ENCODE measurements at places on chromosomes 12 and 14. TPM values are rescaled to one million over a fixed set of nuclear protein-coding genes. Genes with fewer than 3 reads are reported as not detected.

- no peak for DNase-seq
Measured at GRCh38 chr12:26523708-26524150, 309.3 kb downstream of the ITPR2 start.

GRCh38 chr14:87799400-87799799 is 193.6 kb downstream of the GALC start:
- DNase-seq: no peak

Gene ZFYVE1
- 14.7 TPM for total RNA-seq

- peak; percentile 81 for DNase-seq
Measured at GRCh38 chr14:96204151-96205058, at the start of gene BDKRB2. BDKRB2 (plus strand) TSS chr14:96204839; CDS start chr14:96237108, 32,269 bp downstream.

GRCh38 chr12:51270951-51271518 is 820 bp upstream of the SMAGP start:
- no peak for DNase-seq

Gene HOXC13
- total RNA-seq: 0.11 TPM

GRCh38 chr14:24130717-24131548 is 474 bp downstream of the FITM1 start:
- DNase-seq: no peak

DNA sequence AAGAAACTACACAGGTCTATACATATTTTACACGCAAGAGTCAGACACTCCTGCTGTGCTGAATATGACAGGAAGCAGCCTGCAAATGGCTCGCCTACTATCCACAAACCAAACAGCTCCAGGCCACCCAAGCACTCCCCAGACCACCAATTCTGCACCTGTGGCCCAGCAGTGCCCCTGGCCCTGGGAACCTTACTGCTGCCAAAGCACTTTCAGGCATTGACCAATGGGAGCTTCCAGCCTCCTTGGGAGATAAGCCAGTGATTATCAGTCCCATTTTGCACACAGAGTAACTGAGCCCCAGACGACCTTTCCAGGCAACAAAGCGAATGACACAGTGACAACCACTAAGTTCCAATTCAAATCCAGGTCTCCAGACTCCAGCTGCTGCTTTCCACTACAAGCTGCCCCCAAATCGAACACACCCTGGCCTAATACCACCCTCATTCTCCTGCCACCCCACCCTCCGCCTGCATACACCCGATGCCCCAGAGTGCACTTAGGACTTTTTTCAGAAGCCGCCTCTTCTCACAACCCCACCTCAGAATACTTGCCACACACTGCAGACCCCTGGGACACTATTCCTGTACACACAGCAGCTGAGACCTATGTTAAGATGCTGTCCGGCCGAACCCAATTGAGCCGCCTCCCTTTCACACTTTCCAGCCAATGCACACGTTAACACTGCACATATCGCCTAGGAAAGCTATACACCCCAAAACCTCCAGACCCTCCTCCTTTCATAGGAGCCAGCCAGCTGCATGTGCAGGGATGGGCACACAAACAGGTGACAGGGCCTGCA is 126.1 kb upstream of the PRMT8 start:
- DNase-seq: peak; percentile 27

Gene HNF1A
- not detected for total RNA-seq

Gene SERPINA1
- total RNA-seq: not detected

DNA sequence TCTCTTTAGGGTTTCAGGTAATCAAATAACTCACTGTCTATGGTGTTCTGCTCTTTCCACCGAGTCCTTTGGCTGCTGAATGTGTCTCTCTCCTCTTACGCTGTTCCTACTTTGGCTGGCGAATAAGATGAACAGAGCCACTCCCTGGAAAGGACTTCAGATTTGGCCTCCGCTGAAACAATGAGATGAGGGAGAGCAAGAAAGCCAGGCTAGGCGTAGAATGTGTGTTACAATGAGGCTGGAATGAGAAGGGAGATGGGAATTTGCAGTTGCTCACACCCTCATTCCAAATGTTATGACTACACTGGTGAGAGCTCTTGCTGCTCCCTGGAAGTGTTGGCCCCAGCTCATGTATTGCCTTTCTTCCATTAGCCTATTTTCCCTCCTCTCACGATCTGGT is at the start of gene MFAP5:
MFAP5 (minus strand) TSS at position 234 of the 400 bp plus-strand sequence. CDS start 722 bp downstream, outside the sequence.
- no peak for DNase-seq

DNA sequence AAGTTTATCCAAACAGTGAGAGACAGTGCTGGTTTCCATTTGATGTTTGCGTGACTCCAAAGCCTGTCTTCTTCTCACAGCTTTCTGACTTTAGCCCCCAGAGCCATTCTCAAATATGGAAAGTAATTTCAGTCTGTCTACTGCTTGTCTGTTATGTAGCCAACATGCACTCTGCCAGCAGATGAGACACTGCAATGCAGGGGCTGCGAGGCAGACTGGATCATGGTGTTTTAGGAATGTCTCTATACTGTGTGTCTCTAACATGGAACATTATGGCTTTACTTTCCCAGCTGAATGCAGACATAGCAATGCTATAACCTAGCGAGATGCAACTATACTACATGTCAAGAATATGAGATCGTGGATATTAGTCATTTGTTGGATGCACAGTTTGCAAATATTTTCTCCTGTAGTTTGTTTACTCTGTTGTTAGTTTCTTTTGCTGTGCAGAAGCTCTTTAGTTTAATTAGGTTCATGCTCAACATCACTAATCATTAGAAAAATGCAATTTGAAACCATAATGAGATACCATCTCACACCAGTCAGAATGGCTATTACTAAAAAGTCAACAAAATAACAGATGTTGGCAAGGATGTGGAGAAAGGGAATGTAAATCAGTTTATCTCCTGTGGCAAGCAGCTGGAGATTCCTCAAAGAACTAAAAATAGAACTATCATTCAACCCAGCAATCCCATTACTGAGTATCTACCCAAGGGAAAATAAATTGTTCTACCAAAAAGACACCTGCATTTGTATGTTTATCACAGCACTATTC is 235.8 kb upstream of the TMTC1 start:
- DNase-seq: no peak

GRCh38 chr14:63642656-63643382 is 1.1 kb upstream of the WDR89 start:
- no peak for DNase-seq

- DNase-seq: no peak
Measured at GRCh38 chr14:95057851-95058250, 99.5 kb downstream of the DICER1 start.

- no peak for DNase-seq
Measured at GRCh38 chr12:109139360-109139759, 23.0 kb downstream of the ACACB start.

DNA sequence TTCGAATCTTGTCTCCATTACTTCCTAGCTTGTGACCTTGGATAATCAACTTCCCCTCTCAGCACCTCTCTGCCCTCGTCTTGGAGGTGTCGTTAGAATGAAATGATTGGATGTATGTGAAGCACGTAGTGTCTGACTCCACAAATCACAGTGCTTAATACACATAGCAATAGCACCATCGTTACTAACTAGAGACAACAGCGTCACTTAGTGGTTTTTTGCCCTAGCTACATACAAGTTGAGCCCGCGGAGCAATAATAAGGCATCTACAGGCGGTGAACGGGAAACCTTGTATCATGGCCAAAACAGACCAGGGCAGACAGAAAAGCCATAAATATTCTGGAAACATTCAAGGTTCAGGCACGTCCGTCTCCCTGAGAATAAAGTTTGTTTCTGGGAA is 154.9 kb downstream of the ASCL4 start:
- peak; percentile 68 for DNase-seq

DNA sequence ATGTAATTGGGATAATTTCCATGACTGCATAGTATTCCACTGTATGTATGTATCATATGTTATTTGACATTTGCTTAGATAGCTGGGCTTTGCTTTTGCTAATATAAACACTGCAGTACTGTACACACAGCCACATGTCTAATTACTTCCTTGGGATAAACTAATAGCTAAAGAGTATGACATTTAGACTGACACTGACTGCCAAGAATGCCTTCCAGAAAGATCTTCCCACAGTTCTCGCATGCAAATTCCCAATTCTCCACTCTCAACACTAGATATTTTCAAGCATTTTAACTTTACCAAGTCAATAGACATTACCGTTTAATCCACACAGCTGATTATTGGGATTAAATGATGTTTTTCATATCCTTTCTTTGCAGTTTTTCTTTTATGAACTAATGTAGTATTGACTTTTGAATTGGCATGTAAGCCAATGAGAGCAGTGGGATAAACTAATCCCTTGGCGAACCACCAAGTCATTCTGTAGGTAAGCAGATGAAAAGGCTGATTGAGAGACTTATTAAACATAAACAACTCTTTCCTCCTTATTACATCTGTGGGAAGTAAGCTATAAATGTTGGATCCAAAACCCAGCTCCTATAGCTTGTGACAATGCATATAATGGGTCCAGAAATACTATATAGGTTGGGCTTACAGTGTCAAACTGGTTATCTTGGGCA is 55.5 kb downstream of the STON2 start:
- DNase-seq: no peak

Gene CLEC2B
- total RNA-seq: not detected

DNA sequence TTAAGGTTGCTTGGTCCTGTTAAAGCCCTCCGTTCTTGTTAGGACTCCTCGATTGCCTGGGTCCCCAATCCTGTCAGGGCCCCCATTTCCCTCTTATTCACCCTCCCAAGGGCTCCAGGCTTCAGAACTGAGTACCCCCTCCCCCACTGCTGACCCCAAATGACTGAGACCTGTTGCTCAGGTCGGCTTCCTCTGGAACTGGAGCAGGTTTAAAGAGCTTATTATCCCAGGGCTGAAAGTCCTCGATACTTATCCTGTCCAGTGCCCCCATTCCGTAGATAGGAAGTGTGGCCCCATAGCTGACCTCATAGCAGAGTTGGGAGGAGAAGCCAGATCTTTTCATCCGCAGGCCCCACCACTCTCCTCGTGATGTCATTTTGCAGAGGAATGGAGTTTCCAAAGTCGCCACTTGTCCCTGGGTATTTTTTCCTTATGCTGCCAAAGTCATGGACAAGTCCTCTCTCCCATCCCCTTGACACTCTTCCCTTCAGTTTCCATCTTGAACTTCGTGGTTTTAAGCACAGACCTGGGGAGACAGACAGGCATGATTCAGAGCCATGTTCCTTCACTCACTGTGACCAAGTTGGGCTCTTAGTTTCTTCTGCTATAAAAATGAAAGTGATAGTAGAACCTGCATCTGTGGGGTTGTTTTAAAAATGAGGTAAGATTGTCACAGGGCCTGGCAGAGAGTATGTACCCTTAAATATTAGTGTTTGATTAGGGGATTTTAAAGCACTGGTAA is 1.2 kb downstream of the USP30 start:
- DNase-seq: no peak

DNA sequence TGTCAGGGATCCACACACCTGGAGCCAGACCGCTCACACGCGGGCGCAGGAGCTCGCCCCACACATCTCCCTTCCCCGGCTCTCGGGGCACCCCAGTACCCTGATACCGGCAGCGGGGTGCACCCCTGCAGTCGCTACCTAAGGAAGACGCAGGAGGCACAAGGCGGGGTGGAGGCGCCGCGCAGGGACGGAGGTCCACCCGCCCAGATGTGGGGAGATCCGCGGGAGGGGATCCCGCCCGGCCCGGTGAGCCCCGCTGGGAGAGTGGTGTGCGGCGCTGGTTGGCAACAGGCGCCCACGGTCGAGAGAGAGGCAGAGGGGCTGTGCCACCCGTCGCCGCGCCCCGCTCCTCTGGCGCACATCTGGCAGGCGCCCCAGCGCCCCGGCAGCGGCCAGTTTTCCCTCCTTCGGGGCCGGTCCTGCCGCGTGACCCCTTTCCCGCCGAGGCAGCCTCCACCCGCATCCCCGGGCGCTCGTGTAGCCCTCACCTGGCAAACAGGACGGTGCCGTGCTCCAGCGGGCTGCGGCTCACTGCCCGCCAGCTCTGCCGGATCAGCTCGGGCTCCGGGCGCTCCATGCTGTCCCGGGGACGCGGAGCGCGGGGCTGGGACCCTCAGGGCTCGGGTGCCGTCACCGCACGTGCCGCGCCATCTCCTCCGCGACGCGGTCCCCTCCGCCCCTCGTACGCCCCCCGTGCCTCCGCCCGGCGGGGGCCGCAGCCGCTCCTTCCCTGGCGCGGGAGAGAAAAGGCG is 469 bp downstream of the NGB start:
- DNase-seq: no peak

DNA sequence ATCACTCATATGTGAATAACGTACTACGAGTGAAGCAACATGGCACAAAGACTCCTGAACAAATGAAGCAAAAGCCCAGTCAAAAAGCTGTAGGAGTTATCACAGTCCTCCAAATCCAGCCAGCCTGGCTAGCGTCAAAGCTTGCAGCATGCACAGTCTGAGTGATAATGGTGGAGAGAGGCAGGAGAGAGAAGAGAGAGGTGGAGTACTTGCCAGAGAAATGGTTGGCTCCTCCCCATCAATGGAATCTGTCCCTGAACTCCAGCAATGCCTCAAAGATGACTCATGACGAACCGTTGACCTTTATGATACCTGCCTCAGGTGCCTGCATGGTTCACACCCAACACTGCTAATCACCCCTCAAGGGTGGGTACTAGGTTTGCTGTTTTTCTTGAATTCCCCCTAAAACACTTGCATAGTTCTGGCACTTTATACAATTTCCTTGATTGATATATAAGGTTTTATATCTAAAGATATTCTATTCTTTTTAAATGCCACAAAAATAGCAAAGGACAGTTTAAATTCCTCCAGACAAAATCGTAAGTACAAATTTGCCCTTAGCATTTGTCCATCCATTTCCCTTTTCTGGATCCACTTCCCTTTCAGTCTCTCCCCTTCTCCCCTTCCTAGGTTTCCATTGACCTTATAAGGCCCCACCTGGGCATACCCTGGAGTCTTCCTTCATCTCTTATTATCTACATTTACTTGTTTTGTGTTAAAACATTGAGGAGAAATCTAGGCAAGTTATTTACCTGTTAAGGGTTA is 10.2 kb downstream of the ARHGDIB start:
- peak; percentile 70 for DNase-seq

Gene GLIPR1
- 0.09 TPM for total RNA-seq

GRCh38 chr14:91714805-91715204 is 17.1 kb downstream of the CATSPERB start:
- no peak for DNase-seq

GRCh38 chr14:30875788-30876053 is 1.4 kb downstream of the COCH start:
- DNase-seq: no peak
